ENCODE measurements at places on chromosomes 1 and 21.

- DNase-seq = peak; percentile 63
Observed at GRCh38 chr1:6743189-6744101, 41.8 kb upstream of the CAMTA1 start.

GRCh38 chr1:216925962-216926625 is 202.9 kb upstream of the ESRRG start:
- DNase-seq = no peak

DNA sequence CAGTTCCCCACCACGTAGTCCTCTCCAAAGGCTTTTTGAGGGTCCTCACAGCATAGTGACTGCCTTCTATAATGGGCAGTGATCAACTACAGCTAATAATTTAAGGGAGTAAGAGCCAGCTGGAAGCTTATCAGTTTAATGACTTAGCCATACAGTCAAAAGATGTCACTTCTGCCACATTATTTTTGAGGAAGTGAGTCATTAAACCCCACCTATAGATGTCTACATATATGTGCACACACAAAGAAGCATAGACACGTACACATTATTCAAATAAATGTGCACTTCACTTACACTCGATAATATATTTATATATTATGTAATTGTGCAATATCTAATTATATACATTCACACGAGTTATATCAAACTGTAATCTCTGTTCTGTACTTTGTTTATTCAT is 1704.7 kb downstream of the KCNT2 start:
- DNase-seq = no peak

GRCh38 chr1:72281637-72282270 is 585 bp downstream of the NEGR1 start:
- DNase-seq = no peak

DNA sequence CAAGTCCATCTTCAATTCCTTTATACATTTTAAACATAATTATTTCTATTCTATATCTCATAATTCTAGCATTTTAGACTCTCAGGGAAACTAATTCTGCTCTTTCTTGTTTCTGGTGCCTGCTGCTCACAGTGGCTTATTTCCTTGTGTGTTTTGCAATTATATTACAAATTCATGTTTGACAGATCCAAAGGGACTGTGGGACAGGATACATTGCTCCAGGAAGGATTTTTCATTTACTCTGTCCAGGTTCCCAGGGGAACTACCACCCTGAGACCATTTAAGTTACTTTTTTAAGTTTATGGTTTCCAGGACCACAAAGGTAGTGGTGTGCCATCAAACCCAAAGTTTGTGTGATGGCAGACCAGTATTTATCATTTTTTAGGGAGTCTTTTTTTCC is 6.6 kb downstream of the TTC39A start:
- no peak for DNase-seq

- DNase-seq = no peak
Observed at GRCh38 chr1:230196077-230196476, 129.0 kb downstream of the GALNT2 start.

- DNase-seq = no peak
Observed at GRCh38 chr1:97159342-97159741, 437.8 kb downstream of the PTBP2 start.

DNA sequence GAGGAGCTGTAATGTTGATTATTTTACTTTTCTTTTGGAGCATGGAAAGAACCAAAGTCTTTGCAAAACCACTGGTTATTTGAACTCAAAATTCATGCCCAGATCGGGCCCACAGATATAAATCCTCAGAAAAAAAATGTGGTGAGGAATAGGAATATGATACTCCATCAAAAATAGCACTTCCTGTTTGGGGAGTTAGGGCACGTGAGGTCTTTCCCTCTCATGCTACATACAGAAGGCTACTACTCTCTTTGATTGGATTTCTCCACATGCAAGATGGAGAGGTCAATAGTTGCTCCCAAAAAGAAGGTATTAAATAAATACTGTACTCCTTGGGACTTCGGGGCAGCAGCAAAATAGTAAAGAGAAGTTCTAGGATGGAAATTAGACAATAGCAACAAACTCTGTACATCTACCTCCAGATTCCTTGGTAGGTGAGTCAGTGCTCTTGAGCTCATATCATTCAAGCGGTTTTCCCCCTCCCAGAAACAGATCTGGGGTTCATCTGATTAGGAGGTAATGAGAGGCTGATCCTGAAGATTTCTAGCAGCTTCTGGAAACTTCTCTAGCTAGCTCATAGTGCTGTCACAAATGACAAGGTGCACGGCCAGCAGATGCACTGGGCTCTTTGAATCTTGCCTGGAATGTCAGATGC is 47.1 kb downstream of the SLC9C2 start:
- DNase-seq = peak; percentile 13

- no peak for DNase-seq
Observed at GRCh38 chr21:26916799-26917198, 50.1 kb downstream of the ADAMTS5 start.

GRCh38 chr1:66916320-66916719 is 8.3 kb downstream of the DNAI4 start:
- DNase-seq = no peak

GRCh38 chr1:189834813-189835212 is 642.9 kb downstream of the BRINP3 start:
- DNase-seq = no peak

DNA sequence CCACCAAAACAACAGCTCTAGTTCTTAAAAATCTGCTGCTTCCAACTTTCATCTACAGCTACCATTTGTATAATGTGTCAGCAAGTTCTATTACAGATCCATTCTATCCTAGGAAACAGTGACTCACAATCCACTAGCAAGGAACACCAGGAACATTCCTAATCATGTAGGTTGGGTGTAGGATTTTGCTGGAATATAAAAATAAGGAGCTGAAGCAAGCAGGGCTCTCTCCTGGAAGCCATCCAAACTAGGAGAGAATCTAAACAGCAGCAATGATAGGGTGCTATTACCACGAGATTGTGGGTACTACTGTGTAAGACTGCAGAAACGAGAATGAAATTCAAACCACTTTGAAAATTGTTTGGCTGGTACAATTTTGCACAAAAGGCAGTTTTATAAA is 135.0 kb downstream of the PTPN14 start:
- DNase-seq = no peak

- peak; percentile 46 for DNase-seq
Observed at GRCh38 chr1:50704126-50704525, 255.9 kb downstream of the FAF1 start.

All from urothelium cell line (cell line).